ENCODE measurements at places on chromosomes 7 and 10. TPM values are rescaled to one million over a fixed set of nuclear protein-coding genes. Genes with fewer than 3 reads are reported as not detected.

Gene TRIM50
- not detected for total RNA-seq

Gene NUTM2D
- total RNA-seq: 5.4 TPM

Gene ARMC3
- not detected for total RNA-seq

Gene ZNF467
- total RNA-seq: 5.3 TPM

DNA sequence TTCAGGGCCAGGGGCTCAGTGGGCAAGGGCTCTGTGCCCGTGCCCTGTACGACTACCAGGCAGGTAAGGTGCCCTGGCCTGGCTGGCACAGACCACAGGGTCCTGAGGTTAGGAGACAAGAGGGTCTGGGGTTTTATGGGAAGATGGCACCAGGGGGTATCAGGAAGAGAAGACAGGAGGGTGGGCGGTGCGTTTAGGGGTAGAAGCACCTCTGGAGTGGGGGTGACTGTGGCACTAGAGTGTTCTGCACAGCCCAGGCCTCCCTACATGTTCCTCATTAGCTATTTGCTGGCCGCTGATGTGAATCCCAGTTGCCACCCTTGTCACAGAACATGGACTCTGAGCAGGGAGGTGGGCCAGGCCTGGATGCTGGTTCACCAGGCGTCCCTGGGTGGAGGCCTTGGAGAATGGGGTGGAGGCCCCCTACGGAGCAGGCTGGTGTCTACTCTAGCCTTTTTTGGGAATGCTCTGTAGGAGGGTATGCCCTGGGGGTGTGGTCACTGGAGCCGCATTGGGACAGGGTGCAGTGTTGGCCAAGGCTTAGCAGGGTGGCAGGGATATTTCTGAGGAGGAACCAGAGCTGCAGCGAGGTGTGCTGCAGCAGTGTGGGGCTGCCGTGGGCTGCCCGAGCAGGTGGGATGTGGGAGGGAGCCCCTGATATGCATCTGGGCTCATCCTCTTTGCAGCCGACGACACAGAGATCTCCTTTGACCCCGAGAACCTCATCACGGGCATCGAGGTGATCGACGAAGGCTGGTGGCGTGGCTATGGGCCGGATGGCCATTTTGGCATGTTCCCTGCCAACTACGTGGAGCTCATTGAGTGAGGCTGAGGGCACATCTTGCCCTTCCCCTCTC, 5.0 kb downstream of the PGAM2 start:
- no peak for DNase-seq

DNA sequence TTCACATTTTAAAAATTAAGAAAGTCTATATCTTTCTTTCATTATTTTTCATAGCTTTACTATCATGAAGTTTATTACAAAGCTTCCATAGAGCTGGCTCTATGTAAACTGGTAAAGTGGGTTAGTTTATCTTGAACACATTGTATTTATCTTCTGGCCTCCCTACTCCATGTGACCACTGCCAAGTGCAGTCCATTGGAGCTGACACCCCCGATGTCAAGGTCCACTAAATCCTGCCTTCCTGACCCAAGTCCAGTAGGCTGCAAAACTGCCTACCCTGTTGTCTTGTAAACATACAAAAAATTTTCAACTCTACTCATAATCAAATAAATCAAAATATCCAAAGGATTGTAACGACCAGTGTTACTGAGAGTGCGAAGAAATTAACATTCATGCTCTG, 10.2 kb downstream of the DNAJC12 start:
- DNase-seq: no peak

DNA sequence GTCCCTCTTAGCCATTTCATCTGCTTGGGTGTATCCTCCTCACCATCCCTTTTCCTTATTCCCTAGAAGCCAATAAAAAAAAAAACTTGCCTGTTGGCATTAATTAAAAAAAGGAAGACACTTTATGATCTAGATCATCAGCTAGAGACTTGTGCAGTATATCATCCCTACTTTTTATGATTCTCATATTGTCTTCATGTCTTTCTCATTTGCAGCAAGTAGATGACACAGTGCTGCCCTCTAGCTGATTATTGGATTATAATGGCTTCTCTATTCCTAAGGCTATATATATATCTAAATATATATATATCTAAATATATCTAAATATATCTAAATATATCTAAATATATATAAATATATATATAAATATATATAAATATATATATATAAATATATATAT, 272.4 kb upstream of the LRGUK start:
- DNase-seq: no peak

DNA sequence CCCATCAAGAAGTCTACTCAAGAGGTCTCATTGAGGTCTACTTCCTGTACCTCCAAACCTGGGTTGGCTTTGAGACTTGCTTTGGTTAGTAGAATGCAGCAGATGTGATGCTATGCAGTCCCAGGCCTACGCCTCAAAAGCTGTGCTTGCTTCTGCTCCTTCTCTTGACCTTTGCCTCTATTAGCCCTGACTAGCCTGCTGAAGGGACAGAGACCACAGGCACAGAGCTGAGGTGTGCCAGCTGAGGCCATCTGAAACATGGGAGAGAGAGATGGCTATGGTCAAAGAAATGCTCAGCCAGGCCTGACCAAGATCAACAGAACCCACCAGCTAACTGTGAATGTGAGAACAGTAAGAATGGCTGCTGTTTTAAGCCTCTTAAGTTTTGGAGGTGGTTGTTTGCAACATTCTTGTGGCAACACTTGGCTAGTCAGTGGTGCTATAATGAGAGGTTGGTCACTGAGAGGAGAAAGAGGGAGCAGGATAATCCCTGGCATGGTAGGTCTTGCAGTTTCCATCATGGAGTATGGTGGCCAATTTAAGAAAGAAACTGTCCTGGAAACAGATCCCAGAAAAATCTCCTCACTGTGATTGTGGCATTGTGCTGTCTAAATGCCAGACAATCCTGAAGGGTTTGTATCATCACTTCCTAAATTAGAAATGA, 176.1 kb upstream of the PHYHIPL start:
- no peak for DNase-seq

GRCh38 chr10:73910764-73911552, at the start of gene PLAU:
PLAU (plus strand) TSS chr10:73911132; CDS start chr10:73911556, 424 bp downstream.
- DNase-seq: peak; percentile 37

GRCh38 chr7:13092708-13093005, 405.2 kb downstream of the ARL4A start:
- DNase-seq: no peak

DNA sequence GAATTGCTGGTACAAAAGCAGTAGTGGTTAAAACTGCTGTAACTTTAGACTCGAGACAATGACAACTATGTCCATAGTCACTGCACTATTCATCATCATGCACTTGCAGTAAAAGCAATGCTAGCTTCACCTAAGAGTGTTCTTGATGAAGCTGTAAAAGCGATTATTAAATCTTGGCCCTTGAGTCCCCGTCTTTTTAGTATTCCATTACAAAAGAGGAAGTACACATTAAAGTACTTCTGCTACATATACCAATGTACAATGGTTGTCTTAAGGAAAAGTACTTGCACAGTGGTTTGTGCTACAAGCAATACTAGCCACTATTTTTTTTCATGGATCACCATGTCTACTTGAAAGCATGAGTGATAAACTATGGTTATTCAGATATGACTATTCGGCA, 78.3 kb downstream of the ATAD1 start:
- DNase-seq: no peak

- DNase-seq: peak; percentile 15
These were observed 52.8 kb downstream of the DLG5 start for GRCh38 chr10:77873536-77874380.

- DNase-seq: no peak
These were observed 57.0 kb downstream of the HIPK2 start for GRCh38 chr7:139720705-139721231.

GRCh38 chr10:73590881-73591799, at the start of gene USP54:
USP54 (minus strand) TSS chr10:73591342; CDS start chr10:73575658, 15,684 bp downstream.
- DNase-seq: peak; percentile 46

DNA sequence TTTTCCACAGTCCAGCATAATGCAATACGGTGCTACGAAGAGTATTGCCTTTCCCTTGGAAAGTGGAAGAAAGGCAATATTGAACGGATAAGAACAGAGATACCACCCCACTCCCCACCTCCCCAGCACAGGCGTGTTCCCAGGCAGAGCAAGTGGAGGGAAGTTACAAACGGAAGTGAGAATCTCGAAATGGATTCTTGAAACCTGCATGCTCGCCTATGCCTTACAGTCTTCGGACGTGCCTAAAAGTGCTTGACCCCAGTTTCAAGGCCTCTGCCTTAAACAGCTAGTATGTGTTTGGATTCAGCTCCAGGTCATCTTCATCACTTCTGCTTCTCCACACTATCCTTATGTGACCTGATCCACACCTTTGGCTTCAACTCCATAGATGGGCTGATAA, 35.0 kb upstream of the USP6NL start:
- DNase-seq: no peak

GRCh38 chr10:80356563-80356988, at the start of the genes DYDC1 and DYDC2:
DYDC1 (minus strand) TSS chr10:80356755; CDS start chr10:80352601, 4,154 bp downstream.
DYDC2 (plus strand) TSS chr10:80356781; CDS start chr10:80362444, 5,663 bp downstream.
- DNase-seq: peak; percentile 37

DNA sequence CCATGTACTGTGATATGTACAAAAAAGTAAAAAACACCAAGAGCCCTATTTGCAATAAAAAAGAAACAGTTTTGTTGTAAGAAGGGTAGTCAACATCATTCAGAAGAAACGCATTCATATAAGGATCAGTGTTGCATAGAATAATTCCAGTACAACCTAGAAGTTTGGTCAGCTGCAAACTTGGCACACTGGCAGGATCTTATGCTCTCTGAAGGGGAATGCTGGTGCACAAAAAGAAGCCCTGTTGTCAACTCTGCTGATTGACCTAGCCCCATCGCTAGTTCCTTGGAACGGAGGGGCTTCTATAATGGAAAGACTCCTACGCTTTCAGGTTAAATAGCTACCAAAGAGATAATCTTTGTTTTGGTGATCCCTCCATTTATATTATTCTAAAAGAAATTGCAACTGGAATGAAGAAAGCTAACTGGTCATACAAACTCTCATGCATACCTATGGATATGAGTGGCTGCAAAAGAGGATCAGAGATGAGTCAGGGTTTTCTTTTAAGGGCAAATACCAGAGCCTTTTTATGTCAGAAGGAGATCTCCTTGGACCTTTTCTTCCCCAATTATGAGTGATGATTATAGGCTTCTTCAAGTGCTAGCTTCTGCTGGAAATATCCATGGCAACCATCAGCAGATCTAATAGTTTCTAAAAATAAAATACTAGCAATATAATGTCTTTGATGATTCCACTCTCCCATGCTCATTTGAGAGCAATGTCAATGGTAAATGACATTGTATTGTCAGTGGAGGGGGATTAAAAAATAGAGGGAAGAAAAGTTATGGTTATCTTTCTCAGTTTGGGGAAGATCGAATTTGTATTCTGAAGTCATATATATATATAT, 312.4 kb upstream of the CACNA2D1 start:
- DNase-seq: no peak

- no peak for DNase-seq
These were observed 38.3 kb upstream of the COBL start for GRCh38 chr7:51354897-51355296.

DNA sequence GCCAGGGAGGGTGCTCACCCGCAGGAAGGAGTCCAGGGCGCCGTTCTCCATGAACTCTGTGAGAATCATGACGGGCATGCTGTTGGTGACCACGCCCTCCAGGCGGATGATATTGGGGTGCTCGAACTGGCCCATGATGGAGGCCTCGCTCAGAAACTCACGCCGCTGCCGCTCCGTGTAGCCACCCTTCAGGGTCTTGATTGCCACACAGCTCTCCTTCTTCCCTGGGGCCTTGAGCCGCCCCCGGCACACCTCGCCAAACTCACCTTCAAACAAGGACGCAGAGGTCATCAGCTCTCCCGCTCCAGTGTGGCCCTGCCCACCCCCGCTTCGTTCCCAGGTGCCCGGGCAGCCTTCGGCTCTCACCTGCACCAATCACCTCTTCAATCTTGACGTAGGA, 14.6 kb downstream of the EPHB4 start:
- DNase-seq: no peak

DNA sequence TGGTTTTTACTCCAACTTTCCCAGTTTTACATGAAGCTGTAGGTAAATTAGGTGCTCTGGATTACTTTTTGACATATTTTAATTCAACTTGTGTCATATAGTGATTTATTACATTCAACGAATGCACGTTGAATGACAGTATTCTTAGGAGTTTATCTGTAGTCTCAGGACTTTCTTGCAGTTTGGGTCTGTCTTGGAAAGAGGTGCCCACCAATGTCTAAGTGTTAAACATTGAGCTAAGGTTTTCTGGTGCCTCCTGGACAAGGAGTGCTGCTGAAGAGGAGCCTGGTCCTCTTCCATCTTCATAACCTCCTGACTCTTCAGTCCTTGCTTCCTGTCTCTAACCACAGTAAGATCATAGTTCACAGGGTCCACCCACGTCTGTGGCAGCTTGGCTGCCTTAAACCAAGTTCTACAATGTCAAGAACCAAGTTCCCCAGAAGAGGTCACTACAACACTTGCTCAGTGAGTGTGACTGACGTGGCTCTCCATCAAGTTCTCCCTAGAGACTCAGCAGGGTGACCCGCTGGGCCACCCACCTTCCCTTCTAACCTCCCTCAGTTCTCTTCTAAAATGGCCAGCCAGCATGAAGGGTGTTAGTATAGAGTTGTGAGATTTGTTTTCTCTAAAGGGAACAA, 6.1 kb downstream of the NPY start:
- no peak for DNase-seq

- no peak for DNase-seq
These were observed 40.1 kb downstream of the SLC29A4 start for GRCh38 chr7:5322621-5323410.

DNA sequence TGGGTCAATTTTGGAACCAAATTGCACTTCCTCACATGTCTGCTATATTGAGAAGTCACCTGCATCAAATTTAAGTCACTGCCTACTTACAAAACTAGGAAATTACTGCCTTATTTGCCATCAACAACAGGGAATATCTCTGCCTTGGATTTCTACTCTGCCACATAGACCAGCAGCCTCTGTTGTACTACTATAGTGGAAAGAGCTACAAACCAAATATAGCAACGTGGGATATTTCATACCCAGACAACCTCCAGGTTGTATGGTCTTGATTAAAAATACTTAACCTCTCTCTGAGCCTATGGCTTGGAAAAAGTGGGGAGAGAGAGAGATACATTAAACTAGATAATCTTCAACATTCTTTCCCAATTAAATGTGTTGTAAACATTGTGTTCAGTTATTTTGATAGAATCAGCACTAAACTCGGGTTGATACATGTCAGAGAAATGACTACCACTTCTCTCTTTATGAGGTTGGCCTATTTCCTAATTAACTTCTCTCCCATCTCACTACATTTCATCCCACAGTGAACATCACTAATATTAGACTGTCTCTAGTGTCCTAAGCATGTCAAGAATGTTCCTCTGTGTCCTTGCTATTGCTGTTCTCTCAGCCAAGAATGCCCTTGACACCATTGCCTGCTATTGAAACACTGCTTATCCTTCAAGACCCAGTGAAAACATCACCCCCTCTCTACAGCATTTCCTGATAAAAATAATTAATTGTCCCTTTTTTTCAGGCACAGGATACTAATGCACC, 421.2 kb downstream of the IPMK start:
- no peak for DNase-seq

Data from T-cell (primary cell).